NCI-H1417 (cell line): ENCODE measurements at places on chromosomes 12 and 14.
A peak's percentile ranks its signal among the peaks of the same experiment; 100 is the strongest.

DNA sequence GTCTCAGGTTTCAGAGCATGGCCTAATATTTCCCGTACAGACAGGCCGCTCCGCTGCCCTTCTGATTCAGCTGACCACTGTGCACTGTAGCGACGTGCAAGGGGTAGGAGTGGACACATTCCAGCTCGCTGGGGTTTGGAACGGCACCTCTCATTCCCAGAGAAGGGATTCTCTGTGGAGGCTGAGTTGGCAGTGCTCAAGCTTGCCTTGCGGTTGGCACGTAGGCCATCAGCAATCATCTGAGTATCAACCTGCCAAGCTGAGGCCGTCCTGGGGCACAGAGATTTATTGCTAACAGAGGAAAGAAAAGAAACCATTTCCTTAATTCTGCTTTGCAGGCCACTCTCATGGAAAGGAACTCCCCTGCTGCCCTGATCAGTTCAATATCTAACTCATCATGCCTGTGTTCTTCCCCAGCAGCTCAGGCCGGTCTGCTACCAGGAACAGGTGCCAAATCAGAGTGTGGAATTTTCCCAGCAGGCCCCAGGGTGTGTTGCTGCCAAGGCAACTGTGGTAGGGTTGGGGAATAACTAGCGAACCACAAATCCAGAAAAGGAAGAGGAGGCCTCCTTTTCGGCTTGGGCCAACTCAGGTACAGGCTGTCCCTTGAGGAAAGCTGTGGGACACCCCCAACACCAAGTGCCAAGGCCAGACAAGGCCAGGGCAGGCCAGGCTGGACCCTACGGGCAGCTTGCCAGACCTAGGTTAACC lies 92.5 kb downstream of the SSPN start:
- DNase-seq: no peak

DNA sequence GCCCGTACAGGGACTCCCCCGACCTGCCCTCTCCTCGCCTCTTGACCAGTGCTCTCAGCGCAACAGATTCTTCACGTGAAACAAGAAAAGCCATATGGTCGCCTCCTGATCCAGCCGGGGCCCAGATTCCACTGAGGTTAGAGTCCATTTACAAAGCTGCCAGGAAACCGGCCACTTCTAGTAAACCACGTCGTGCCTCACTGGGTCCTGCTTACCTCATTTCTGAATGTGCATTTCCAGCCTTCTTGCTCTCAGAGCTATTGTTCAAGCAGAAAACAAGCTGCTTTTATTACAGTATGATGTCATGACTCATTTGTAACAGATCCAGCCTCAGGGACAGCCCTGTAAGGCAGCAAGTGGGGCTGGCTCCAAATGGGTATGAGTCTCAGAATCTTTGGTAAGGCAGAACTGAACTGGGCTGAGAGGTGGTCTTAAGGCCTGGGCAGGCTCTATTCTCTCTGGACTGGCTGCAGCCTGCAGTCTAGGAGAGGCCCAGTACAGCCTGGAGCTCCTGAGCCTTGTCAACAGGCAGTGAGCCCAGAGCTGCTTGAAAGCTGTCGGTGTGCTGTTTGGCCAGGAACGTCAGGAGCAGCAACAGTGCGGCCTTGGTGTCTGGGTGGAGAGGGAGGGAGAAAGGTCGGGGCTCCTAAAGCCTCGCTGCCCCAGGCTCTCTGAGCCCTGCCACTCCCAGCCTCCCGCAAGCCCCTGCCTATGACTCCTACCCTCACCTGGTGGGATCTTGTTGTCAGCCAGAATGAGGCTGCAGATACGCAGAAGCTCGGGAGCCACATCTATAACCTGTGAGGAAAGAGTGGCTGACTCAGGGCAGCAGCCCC lies 8.3 kb downstream of the REC8 start:
- no peak for DNase-seq

DNA sequence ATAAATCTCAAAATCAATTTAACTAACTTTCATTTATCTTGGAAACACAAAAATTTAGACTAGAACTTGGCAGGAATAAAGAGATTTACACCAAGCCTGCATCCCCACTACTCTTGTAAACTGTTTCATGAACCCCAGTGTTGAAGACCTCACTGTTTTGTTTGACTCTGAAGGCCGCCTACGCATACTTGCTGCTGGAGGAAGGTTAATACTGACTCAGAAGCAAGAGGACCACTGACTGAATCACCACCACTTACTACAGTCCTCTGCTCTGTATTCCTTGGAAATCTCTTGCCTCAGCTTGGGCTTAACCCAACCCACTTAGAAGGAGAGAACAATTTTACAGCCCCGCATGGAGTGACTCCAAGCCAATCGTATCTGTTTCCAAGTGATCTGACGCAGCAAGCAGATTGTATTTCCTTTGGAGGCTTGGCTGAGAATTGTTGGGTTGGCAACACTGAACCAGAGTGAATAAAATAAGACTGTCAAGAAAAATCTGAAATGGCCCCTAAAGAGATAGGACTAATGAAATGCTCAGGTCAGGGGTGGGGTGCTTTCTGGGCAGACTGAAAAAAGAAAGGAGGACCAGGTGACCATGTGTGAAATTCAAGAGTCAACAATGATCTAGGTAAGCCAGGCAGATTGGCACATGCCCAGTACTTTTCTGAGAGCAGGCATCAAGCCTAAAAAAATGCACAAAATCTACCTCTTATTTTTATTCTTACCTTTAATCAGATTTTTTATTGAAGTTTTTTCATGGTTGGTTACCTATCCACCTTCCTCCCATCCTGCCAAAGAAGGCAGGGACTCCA lies 248.6 kb downstream of the ZFP36L1 start:
- DNase-seq: no peak

GRCh38 chr14:91484744-91485143 lies 25.4 kb downstream of the PPP4R3A start:
- DNase-seq: no peak

DNA sequence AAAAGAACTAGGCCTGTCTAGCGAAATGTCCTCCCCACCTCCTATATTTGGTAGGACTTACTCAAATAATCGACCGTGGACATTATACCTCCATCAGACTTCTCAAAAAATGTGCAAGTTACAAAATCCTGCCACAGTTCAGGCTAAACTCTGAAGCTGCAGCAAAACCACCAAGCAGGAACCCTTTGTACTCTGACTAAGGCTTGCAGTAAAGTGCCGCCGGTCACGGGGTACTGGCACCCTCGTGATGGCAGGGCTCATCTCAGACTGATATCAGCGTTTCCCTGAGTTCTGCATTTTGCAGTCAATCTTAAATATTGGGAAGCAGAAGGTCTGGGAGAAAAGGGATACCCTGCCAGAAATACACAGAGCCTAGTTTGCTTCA lies 17.1 kb downstream of the SLC11A2 start:
- DNase-seq: no peak

- DNase-seq: peak; percentile 87
Measured at GRCh38 chr12:63151623-63152320, 771 bp upstream of the AVPR1A start.

DNA sequence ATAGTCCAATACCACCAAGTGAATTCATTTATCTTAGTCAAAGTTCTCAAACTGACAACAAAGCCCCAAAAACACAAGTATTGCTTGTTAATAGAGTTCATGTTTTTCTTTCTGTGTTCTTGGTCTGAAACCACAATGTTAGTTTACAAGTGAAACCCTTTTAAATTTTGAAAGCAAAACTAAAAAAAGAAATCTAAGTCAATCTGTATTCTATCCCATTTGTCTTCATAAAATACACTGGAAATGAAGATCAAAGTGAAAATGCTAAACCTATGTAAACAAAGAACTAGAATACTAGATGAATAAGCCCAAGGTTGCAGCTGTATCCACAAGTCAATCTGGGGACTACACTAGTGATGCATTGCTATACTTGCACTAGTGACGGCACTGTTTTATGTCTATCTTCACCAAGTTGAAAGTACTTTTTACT lies 10.4 kb downstream of the MAP4K5 start:
- DNase-seq: no peak

GRCh38 chr12:79344855-79345847 lies 345.6 kb downstream of the PAWR start:
- DNase-seq: peak; percentile 83

DNA sequence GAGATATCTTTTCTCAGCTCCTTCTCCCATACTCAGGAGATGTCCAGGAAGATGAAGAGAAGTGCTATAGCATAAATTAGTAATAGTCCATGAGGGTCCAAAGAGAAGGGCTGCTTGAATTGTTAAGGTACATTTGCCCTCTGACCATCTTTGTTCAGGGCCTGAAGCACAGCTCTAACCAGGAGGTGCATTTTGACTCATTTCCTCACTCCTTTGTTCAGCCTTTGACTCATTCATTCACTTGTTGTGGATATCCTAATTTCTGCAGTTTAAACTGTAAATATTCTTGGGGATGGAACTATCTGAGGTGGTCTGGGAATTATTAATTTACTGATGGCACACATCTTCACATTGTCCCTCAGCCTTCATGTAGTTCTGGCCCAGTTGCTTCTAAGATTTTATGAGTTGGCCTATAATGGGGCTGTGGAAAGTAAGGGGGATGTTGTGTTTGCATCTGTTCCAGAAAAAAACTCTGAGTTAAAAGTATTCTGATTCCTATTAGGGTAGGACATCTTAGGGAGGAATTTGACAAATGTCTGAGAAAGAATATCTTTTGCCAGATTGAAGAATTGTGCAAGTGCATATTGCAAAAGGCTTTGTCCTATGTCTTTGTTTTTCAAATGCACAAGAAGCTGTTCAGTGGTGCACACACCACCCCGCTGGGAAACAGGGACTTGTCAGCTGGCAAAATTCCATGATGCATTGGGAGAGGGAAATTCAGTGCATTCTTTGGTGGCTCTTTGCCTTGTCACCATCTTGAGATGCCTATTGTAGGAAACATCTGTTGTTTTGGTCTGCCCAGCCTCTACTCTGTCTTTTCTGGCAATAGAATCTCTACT lies 22.1 kb downstream of the SMOC1 start:
- DNase-seq: no peak

GRCh38 chr14:99575043-99576023 lies 28.7 kb downstream of the CCDC85C start:
- DNase-seq: peak; percentile 25
